ENCODE measurements at places on chromosomes 3 and 15.

- DNase-seq = no peak
Observed at GRCh38 chr3:59072681-59073080, 22.9 kb upstream of the CFAP20DC start.

DNA sequence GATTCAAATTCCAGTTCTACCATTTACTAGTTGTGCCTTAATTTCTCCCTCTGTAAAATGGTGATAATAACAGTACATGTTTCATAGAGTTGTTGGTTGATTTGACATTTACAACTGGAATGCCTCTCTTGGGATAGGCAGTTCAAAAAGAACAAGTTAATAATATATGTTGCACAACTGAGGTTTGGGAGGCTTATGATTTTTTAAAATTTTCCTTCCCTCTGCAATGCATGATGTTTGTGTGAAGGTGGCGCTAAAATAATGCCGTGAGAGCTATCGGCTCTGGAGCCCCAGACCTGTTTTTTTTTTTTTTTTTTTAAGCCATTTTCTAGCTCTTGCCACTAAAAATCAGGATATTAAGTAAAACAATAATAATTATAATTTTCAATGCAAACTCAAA is 18.6 kb downstream of the DNAJB11 start:
- no peak for DNase-seq

DNA sequence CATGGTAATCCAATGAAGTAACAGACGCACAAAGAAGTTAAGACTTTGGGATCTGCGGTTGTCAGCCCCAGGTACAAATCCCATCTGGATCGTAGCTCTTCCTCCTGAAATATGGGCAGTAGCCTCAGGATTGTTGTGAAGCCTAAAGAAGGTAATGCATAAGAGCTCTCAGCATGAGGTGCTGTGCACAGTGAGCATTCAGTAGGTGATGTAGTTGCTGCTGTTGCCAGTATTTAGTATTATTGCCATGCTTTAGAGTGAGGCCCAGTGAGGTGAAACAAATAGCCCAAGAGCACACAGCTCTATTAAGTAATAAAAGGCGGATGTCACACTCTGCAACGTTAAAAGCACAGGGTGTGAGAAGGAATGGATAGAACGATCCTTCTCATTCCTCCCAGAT is 225.7 kb downstream of the GABRG3 start:
- DNase-seq = no peak

GRCh38 chr3:128554100-128554464 is 61.1 kb upstream of the GATA2 start:
- DNase-seq = no peak

GRCh38 chr15:63187589-63188226 is 1.7 kb upstream of the RAB8B start:
- no peak for DNase-seq

- DNase-seq = no peak
Observed at GRCh38 chr3:121165397-121165837, 257.4 kb downstream of the STXBP5L start.

DNA sequence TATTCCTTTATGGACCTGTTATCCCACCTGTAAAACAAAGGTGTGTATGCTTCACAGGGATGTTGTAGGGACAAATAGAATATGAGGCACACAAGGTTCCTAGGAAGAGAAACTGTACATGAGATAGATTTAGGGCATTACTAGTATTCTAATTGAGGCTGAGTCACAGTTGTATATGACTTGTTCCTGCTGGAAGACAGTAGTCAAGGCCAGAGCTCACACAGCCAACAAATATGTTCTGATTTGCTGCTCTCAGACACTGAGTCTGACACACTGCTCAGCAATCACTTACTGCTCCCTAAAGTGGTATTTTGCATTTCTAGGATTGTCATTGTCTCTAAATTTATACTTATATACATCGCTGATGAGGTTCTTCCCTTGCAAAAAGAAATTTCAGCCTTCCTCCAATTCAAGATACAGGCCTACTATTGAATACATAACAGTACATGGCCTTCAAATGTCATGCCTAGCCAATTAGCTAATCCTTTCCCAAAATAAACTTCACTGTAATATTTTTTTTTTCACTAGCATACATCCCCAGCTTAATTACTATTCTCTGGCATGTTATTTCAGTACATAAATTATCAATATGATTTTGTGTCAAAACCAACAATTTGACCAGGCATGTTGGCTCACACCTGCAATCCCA is 69.8 kb downstream of the TIGIT start:
- no peak for DNase-seq

- no peak for DNase-seq
Observed at GRCh38 chr3:163508206-163508605, 1570.1 kb downstream of the SI start.

GRCh38 chr15:31387479-31388118 is 61.0 kb downstream of the KLF13 start:
- DNase-seq = no peak

DNA sequence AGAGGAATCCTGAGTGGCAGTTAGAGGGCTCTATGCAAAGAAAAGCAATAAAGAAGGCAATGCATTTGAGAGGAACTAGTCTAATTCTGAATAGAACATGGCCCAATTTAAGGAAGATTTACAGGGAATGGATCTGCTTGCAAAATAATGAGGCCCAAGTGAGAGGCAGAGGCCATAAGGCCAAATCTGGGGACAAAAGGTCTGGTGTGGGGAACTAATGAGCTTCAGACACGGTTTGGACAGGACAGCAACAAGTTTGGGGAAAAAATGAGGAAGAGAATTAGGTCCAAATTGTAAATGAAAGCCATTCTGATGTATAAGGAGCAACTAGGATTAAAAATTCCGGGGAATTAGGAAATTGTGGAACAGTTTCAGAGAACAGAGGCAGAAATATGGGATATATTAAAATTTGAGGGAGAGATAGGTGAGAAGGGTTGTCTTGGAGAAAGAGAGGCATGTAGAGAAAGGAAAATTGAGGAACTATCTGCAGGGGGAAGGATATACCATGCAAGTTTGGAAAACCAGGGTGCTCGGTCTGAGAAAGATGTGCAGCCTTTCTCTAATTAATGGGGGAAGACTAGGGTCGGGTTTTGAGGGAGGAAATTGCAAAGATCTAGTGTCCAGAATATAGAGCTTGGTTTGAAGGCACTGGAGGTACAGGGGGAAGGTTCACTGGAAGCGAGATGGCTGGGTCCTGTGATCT is 73.8 kb downstream of the RBPMS2 start:
- no peak for DNase-seq

DNA sequence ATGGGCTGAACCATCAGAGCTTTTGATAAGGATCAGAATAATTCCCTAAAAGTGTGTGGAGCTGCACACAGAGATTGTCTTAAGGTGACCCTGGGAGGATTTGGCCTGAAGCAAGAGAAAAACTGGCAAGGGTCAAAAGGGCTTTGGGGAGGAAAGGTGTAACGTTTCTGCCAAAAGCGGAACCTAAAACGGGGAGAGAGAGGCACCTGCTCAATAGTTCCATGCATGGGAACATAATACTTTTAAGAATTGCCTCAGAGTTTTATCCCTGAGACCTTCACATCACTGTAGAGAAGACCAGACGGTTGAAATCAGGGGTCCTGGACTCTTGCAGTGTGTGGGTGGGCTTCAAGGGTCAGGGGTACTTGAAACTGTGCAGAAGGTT is 5.9 kb downstream of the ZNF710 start:
- no peak for DNase-seq

Data from stimulated activated CD4-positive, alpha-beta T cell treated with anti-CD3 and anti-CD28 coated beads, Interleukin-15, amount 100 ng/mL, for 48 hours (primary cell).